Gastroesophageal sphincter (tissue), 4 donors: ENCODE measurements at places on chromosomes 12 and 14.

- peak; percentile 65 for ATAC-seq
Measured at GRCh38 chr12:78864403-78864869, at the start of gene SYT1. TSS of gene SYT1 (plus strand) at chr12:78864774.

GRCh38 chr12:121582583-121583333 lies 1.9 kb upstream of the KDM2B start:
- no peak for ATAC-seq

DNA sequence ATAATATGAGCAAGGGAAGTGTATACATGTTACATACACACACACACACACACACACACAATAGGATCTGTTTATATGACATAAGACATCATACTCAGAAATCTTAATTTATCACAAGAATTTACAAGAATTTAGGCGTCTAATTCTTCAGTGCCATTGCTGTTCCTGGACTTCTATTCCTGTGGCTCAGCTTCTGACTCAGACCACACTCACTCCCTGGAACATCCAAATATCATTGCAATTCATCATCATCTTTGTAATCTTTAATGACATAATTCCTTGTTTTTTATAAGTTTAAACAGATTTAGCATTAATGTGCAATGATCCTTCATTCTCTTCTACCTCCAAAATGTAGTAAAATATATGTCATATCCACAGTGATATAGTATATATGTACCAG lies 544.2 kb downstream of the FOXG1 start:
- no peak for ATAC-seq

GRCh38 chr12:79776111-79776510 lies 85.3 kb upstream of the PAWR start:
- no peak for ATAC-seq

- ATAC-seq: no peak
Measured at GRCh38 chr14:103068351-103069073, 11.2 kb upstream of the CDC42BPB start.

DNA sequence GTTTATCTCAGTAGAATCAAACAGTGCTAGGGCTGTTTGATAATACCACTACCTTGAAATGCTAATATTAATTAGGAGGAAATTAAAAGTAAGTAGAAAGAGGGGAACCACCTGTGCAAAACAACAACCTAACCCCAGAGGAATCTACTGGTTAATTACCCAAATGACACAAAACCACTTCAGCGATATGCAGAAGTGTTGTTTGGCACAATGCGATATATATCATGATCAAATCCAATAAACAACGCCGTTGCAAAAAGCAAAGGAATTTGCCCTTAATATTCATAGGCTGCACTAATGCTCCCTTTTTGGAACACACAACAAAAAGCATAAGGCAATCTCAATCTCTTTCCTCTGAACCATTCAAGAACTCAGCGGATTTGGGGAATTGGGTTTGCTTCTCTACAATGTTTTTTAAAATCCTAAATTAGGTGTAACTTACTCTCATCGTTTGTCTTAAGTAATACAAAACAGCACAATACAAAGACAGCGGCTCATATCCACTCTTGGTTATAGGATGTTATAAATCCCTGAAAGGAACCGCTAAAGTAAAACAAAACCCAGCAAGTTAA lies 1.5 kb downstream of the MAP4K5 start:
- no peak for ATAC-seq

DNA sequence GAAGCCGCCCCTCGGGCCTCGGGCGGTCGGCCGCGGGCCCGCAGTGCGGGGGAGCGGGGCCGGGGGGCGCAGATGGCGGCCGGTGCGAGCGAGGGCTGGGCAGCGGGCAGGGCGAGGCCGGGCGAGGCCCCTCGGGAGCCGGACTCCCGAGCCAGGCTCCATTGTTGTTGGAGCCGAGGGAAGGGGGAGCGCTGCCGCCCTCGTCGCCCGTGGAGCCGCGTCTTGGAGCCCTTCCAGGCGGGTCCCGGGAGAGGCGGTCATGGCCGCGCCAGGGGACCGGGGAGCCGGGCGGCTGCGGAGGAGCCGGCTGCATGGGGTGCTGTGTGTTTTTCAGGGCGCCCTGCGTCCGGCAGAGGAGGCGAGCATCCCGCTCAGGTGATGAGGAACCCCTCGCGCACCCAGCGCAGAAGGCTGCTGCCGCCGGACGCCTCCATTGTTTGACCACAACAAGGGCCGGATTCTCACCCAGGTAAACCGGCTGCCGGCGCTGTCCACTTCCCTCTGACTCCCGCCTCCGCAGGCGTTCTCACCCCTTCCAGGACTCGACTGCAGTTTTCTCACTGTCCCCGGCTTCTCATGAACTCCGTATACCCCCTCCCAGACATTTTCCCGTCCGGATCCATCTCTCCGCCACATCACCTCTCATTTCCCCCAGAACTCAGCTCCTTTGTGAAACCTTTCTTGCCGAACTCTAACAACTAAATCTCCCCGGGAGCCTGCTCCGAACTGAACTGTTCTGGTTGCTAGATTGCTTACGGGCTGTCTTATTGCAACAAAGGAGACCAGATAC lies 732 bp downstream of the ZNF664 start:
- ATAC-seq: no peak
